ENCODE measurements at places on chromosomes 16 and 17.

DNA sequence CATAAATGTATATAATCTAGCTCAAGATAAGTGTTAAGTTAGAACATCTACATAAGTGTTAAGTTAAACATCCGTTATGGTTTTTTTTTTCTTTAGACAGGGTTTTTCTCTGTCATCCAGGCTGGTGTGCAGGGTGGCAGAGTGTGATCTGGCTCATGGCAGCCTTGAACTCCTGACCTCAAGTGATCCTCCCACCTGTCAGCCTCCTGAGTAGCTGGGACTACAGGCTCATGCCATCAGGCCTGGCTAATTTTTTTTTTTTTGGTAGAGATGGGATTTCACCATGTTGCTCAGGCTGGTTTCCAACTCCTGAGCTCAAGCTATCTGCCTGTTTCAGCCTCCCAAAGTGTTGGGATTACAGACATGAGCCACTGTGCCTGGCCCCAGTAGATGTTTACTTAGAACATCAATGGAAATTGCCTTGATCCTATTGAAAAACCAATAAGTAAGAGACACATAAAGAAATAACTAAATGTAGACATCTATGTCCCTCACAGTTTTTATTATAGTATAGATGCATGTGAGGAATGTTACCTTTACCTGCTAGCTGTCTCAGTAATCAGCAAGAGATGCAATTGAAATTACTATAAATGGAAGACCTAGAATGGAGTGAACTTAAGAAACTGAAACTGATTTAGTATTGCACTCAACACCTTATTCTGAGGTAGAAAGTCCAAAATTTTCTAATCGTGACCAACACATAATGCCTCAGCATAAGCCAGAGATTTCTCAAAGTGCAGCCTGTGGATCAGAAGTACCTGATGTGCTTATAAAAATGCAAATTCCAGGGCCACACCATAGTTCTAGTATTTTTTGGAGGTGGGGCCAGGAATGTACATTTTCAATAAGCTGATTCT lies 5.5 kb upstream of the FAM20A start:
- no peak for DNase-seq

DNA sequence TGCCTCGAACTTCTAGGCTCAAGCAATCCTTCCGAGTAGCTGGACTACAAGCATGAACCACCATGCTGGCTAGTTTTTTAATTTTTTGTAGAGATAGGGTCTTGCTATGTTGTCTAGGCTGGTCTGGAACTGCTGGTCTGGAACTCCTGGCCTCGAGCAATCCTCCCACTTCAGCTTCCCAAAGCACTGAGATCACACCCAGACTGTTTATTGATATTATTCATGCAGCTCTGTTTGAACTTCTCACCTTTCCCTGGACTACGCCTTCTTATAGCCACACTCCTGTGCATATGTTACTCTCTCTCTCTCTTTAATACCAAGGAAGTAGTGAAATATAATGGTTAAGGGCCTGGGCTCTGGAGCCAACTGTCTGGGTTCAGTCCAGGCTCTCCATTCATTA lies 4.6 kb downstream of the COG7 start:
- DNase-seq, result no peak

DNA sequence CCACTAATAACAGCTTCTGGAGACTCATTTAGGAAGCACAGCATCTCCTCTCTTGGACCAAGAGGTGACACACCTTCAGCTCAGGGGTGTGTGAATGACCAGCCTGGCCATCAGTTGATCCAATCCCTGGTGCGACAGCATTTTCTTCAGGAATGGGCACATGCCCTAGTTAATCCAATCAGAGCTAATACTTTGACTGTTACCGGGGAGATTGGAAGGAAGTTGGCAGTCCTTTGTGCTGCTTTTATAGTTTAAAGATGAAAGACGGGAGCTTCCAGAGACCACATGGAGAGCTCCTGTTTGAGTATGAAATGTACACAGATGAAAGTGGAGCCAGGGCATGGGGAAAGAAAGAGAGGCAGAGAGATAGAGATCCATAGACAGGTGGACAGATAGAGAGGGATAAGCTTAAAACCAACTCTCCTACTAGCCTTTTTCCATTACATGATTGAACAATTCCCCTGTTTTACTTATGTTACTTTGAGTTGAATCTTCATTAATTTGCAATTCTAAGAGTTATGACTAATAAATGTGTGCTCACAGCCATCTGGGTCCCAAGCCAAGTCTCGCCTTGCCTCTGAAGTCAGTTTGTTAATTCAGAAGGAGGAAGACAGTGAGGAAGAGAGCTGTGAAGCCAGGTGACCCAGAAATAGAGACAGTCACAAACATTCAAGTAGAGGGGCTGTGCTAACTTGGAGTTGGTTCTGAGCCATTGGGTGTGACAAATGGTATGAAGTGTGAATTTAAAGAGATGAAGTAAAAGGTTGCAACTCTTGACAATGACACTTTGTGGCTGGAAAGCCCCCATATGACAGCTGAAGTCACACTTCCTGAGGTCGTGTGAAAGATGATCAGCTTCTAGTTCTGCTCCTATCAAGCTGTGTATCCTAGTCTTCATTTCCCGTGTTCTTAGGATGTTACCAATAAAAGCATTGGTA lies 120.0 kb upstream of the GOT2 start:
- no peak for DNase-seq

DNA sequence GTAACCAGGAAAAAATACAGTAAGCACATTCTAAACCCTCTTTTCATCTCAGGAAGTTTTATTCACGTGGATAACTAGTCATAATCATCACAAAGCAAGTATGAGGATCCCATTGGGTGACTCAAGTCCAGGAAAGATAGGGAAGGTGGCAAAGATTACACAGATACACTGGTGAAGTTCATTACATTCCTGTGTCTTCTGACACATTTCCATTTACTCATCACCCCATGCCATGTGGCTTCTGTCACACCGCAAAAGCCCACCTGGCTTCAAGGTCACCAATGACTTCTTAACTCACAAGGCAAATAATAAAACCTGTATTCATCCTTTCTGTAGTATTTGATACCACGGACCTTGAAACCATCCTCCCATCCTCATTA lies 17.0 kb downstream of the HS3ST3A1 start:
- DNase-seq, result no peak

DNA sequence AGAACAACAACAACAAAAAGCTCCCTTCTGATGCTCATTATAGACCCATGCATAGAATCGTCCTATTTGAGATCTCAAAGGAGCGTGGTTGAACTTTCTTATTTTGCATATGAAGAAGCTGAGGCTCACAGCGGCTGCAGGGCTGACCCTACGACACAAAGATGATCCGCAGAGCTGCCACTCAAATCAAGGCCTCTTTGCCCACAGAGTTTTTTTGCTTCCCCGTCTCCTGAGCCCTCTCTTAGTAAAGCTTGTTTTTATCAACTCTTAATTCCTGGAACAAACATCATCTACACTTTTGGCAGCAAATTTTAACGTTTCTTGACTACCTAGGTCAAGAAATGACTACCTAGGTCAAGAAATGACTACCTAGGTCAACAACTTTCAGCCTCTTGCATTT lies 73.7 kb downstream of the C16orf95 start:
- no peak for DNase-seq

DNA sequence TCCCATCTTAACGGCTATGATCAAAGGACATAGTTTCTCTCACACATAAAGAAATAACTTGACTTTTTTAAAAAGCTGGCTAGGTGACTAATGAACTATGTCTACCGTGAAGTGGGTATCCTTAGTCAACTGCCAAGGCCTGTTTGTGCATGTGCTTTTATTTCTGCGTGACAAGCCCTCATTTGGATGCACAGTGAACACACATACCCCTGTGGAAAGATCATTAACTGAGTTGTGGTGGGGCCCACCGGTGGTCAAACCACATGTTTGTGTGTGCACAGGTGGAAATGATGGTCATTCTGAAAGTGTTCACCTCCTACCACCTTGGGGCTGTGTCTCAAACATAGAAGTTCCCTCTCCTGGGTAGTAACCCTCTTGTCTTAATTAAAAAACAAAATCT lies 256.1 kb upstream of the SALL1 start:
- DNase-seq, result no peak

DNA sequence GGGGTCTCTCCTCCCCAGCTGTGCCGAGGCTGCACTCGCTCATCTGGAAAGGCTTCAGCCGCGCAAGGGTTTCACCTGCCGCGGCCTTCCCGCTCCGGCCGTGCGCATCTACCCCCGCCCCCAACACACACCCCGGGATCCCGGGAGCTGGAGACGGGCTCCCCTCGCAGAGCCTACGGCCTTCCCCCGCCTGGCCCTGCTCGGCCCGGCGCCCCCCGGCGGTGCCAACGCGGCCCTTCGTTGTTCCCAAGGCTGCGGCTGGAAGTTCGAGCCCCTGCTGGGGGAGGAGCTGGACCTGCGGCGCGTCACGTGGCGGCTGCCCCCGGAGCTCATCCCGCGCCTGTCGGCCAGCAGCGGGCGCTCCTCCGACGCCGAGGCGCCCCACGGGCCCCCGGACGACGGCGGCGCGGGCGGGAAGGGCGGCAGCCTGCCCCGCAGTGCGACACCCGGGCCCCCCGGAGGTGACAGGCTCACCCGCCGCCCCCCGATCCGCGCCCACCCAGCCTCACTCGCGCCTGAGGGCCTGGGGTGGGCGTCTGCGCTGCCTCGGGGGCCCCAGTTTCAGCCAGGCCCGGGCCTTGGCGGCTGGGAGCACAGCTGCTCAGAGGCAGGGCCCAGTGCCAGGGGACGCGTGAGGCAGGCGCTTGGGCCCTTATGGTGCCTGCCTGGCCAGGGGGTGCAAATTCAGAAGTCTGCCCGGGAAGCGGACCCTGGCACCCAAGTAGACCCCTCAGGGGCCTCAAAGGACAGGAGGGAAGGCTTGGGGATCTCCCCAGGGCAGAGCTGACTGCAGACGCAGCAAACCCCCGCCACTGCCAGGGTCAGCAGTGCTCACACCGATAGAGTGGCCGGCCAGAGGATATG lies 11.2 kb downstream of the GALK1 start:
- peak; percentile 73 for DNase-seq

GRCh38 chr16:1245452-1246020 lies 5.0 kb downstream of the TPSAB1 start:
- DNase-seq, result peak; percentile 67

DNA sequence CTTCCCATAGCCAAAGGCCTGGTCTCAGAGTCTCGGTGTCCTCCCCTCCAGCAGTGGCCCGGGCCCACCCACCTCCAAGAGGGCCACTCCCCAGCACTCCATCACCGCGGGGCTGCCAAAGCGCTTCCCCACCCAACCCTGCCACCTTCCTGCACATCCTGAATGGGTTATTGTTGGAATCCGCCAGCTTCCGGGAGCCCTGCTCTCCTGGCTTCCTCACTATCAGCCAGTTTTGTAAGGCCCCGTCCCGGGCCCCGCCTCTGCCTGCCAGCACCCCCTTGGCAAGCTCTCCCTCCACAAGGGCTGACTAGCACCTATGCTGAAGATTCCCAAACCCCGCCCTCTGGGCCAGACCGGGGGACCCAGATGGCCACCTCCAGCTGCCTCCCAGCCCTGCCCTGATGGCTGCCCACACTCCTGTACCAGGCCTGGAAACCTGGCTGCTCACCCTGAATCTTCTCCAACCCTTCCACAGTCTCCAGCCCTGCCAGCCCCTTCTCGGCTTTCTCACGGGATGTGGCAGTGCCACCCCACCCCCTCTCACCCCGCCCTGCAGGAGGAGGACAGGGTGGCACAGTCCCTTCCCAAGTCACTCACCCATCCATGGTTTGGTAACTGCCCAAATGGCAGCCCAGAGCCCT lies 14.4 kb downstream of the MYBBP1A start:
- DNase-seq, result no peak

GRCh38 chr16:17914168-17914567 lies 422.4 kb downstream of the NPIPA8 start:
- DNase-seq, result no peak

DNA sequence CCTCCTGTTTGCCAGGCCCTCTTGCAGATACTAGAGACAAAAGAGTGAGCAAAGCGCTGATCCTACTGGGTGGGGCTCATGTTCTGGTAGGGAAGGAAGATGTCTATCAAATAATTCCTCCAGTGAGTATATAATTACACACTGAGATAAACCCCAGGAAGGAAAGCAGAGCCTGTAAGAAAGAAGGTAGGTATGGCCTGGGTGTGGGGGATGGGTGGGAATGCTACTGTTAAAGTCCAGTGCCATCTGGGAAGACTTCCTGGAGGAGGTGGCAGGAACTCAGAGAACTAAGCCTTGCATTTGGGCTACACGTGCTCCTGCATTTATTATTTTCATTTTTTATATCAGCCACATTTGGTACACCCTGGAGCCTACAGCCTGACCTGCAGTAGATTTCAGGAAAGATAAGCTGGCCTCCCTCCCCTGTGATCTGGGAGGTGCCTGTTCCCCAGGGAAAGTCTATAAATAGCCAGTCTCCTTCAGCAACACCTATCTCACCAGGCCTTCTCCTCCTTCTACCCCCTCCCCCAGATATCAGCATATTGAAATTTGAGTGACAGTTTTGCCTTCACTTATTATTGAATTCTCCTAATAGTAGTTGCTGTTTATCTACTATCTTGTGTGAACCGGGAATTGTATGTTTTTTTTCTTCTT lies 11.5 kb downstream of the ATP2C2 start:
- DNase-seq, result no peak

- no peak for DNase-seq
Observed at GRCh38 chr16:66399031-66399430, 28.1 kb upstream of the BEAN1 start.

- DNase-seq, result no peak
Observed at GRCh38 chr17:82835766-82836512, 3.9 kb downstream of the ZNF750 start.

GRCh38 chr17:71922439-71922838 lies 198.4 kb upstream of the SOX9 start:
- DNase-seq, result no peak

DNA sequence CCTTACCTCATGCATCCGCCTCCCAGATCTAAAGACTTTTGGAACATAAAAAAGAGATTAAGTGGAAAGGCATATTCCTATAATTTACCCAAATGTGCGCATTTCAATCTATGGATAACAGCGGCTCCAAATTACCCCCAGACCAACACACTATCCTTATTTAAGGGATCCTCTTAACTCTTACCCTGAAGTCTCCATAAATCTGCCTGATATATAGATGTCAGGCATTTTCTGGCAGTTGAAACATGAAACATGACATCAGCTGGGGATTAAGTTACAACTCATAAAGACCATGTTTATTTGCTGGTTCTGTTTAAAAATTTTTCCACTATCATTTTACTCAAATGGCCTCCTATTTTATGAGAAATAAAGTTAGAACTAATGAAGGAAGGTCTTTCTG lies 478.5 kb upstream of the SALL1 start:
- no peak for DNase-seq

DNA sequence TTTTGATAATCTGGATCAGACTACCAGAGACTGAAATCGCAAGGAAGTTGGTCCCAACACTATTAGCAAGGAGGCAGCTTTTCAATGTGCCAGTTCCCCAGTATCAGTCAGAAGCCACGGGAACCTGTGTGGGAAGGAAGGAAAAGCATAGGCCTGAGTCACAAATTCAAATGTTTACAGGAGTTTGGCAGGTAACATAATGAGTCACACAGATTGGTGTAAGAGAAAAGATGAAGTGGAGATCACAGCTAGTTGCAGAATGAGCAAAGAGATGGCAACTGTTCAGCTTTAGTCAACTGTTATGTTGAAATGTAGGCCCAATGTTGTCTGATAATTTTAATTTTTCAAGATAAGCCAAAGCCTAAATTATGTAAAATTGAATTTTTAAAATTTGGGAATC lies 28.1 kb upstream of the ITGA2B start:
- DNase-seq, result no peak
